ENCODE measurements at places on chromosomes 16 and 17.
A peak's percentile ranks its signal among the peaks of the same experiment; 100 is the strongest.

DNA sequence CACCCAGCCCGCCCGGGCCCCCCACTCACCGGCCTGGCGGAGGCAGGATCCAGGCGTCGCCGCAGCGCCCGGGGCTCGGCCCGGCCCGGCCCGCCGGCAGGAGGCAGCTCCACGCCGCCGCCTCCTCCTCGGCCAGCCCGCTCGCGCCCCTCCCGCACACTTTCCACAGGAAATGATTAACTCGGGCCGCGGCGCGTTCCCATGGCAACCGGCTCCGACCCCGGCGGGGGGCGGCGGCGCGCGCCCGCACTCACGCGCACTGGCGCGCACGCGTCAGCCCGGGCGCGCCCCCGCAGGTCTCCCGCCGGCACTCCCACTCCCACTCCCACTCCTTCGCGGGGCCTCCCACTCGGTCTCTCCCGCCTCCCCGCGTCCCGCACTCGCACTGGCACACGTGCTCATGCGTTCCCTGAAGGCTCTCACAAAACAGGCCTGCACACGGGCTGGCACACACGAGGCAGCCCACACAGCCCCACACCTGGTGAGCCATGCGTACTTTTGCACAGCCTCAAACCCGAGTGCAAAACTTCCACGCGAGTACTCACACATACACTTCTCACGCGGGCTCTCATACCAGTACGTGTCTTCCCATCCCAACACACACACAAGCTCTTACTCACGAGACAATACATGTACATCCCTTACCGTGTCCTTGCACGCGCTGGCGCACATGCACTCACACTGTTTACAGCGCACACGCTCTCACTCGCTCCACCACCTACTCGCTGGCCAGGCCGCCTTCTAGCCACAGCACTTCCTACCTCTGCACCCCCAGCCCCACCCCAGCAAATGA lies at the start of gene KIFC3:
Gene KIFC3, minus strand, starts transcription at position 151 of the 793 bp plus-strand sequence. CDS start 4,248 bp downstream, outside the sequence.
- DNase-seq: peak; percentile 88

GRCh38 chr16:85465328-85466303 lies 147.5 kb upstream of the GSE1 start:
- no peak for DNase-seq

DNA sequence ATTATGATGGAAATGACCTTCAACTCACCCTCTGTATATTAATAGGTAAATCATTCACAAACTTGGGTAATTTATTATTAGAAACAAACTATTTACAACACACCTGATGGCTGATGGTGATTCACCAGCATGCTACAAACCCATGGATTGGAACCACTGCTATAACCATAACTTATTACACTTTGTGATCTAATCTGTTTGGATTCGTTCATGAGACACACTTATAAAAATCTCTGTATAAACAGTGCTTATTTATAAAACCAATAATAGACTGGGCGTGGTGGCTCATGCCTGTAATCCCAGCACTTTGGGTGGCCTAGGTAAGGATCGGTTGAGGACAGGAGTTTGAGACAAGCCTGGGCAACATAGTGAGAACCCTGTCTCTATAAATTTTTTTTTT lies 16.0 kb downstream of the SMIM36 start:
- no peak for DNase-seq

- no peak for DNase-seq
Observed at GRCh38 chr16:55585631-55586030, 19.1 kb downstream of the CAPNS2 start.

- no peak for DNase-seq
Observed at GRCh38 chr17:50219342-50219741, 17.9 kb upstream of the COL1A1 start.

GRCh38 chr17:63156986-63157385 lies 191.0 kb downstream of the TANC2 start:
- no peak for DNase-seq

- DNase-seq: no peak
Observed at GRCh38 chr17:81073967-81074839, 39.3 kb downstream of the BAIAP2 start.

GRCh38 chr17:34997355-34997862 lies 17.1 kb downstream of the LIG3 start:
- peak; percentile 70 for DNase-seq

GRCh38 chr16:73997340-73997711 lies 299.3 kb upstream of the PSMD7 start:
- DNase-seq: no peak

DNA sequence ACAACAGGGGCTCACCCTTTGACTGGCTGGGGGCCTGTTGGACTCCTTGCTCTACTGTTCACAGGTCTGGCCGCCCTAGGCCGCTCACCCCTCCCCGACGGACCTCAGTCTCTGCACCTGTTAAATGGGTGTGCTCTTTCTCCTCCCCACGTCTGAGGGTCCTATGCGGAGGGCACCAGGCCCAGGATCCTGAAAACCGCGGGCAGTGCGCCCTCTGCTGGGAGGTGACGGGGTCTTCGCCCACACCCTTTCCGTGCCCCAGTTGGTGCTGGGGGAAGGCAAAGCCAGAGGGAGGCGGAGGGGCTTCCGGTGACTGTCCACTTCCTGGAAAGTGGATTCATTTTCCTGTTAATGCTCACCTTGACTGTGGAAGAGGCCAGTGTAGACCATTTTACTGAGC lies 1010.9 kb downstream of the KCNJ18 start:
- DNase-seq: no peak

DNA sequence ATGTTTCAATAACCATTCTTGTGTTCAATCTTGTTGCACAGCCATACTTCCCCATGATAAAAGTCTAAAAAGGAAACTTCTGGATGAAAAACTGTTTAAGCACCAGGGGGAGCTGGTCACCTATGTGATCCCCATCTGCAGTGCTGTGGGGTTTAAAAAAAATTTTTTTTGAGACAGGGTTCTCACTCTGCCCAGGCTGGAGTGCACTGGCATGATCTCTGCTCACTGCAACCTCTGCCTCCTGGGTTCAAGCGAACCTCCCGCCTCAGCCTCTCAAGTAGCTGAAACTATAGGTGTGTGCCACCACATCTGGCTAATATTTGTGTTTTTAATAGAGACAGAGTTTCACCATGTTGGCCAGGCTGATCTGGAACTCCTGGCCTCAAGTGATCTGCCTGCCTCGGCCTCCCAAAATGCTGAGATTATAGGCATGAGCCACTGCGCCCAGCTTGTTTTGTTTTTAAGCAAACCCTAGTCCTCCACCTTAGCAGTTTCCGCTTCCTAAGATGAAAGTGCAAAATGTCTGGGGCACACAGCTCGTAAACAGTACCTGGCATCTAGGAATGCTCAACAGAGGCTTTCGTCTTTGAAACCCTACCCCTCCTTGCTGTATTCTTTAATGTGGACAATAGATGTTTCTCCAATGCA lies 25.4 kb downstream of the DNAJA2 start:
- DNase-seq: no peak

GRCh38 chr17:73758245-73758644 lies 114.0 kb upstream of the SDK2 start:
- no peak for DNase-seq

- DNase-seq: no peak
Observed at GRCh38 chr16:8712589-8713361, 38.4 kb downstream of the ABAT start.

- no peak for DNase-seq
Observed at GRCh38 chr16:85476389-85476788, 136.7 kb upstream of the GSE1 start.

- no peak for DNase-seq
Observed at GRCh38 chr16:79067600-79067999, 532.9 kb downstream of the MAF start.

DNA sequence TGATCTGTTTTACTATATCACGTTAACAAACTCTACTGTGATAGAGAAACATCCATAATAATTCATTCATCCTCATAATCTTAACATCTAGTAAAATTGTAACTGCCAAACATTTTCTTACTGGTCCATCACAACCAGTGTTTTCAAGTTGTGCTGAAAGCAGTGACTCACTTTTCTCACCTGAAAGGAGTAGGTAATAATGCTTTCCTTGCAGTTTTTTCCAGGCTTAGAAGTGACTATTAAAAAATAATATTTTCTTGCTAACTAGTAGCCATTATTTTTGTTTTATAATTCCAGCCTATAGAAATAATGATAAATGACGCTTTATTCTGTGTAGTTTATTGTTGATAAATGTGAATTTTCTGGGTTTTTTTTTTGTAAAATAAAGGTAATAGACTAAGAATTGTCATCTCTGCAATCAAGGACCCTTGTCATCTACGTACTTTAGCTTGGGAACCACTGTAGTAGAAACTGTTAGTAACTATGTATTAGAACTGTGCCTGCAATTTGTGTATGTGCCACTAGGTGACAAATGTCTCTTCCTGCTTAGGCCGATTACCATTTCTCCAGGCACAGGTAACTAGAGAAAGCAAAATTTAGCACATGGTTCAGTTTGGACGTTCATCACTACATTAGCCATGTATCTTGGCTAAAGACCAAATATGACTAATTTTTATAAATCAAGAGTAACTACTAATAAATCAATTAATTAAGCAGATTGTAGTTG lies 409.4 kb upstream of the ERCC4 start:
- no peak for DNase-seq

DNA sequence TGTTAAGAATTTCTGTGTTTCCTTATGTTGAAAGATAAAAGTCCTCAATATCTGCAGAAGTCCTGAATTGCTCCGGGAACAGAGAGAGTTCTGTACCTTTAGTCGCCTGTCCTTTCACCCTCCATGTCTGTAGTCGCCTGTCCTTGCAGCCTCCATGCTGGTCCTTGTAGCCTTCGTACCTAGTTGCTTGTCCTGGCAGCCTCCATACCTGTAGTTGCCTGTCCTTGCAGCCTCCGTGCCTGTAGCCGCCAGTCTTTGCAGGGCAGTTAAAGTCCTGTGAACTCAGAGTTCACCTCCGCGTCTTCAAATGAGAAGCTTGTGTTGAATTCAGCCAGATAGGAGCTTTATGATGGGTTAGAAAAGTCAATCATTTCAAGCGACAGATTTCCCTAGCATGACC lies 19.5 kb upstream of the ITGAX start:
- DNase-seq: no peak

DNA sequence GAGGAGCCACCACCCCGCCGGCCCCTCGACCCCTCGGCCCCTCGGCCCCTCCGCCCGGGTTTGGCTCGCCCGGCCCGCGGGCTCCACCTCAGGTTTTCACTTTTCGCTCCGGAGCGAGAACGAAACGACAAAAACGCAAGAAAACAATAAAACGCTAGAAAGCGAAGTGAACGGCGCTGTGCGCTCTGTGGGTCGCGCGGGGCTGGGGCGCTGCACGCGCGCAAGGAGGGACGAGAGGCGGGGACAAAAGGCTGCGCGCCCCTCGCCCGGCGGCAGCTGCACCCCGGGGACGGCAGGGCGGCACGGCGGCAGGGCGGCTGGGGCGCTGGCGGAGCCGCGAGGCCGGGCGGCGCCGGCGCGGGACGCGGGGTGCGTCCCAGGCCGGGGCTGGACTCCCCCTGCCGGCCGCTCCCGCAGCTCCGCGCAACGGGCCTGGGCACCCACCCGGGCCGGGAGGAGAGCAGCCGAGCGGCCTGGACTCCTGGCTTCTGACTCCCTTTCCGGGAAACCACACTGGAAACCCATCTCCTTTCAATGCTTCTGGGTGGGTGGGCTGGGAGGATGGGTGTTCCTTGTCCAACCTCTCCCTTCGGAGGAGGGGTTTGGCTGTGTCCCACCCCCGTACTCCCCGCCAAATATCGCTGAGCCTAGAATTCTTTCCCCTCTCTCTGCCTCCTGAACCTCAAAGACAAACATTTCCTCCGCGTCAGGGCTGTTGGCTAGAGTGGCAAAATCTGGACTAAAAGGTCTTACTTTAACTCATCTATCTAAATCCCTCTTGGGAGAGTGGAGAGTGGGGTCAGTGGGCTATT lies 9.9 kb downstream of the TBX2 start:
- DNase-seq: peak; percentile 86

DNA sequence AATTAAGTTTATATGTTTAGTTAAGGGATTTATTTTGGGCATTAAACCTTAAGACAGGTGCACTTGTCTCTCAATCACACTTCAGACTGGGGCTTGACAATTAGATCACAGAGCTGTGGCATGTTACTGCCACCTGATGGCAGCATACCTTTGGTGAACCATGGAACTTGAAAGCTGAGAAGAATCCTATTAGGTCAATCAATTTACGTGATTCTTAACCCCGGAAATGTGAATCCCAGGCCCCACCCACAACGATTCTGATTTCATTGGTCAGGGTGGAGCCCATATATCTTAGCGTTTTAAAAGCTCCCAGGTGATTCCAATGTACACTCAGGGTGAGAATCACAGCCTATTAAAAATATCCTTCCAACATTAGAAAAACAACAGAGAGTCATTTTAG lies 91.0 kb downstream of the GSG1L start:
- no peak for DNase-seq

GRCh38 chr17:19250421-19251173 lies 13.4 kb downstream of the EPN2 start:
- DNase-seq: no peak

- no peak for DNase-seq
Observed at GRCh38 chr16:86868786-86869185, 290.4 kb downstream of the FOXL1 start.

DNA sequence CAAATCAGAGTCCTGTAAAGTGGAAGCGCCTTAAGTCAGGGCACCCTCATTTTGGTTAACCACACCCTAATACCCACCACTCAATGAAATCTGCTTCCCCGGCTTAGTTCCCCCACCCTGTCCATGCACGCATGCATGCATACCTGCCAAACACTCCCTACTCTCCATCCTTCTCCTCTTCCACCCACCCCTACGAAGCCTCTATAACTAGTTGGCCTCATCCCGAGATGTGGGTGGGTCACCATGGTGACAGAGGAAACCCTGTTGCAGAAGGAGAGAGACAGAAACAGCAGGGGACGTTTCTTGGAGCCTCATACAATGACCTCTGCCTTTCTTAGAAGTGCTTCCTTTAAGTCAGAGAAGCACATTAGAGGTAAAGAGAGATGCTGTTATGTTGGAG lies 46.8 kb upstream of the DNAH9 start:
- no peak for DNase-seq

DNA sequence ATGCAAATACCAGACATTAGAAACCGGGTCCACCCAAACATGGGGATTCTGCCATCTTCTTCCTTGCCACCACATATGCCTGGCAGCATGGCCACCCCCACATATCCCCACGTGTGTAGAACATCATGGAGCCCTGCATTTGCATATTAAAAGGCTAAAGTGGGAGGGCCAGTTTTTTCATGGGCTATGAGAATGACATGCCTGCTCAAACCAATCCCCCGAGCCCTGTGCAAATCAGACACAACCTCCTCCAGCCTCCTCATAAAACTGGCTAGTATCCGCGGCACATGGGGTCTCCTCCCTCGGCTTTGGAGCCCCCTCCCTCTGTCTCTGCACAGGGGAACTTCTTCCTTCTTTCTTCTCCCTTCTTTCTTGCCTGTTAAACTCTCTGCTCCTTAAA lies 174.9 kb upstream of the WSCD1 start:
- no peak for DNase-seq
